ENCODE measurements at places on chromosomes 5 and 9. TPM values are rescaled to one million over a fixed set of nuclear protein-coding genes. Genes with fewer than 3 reads are reported as not detected.

DNA sequence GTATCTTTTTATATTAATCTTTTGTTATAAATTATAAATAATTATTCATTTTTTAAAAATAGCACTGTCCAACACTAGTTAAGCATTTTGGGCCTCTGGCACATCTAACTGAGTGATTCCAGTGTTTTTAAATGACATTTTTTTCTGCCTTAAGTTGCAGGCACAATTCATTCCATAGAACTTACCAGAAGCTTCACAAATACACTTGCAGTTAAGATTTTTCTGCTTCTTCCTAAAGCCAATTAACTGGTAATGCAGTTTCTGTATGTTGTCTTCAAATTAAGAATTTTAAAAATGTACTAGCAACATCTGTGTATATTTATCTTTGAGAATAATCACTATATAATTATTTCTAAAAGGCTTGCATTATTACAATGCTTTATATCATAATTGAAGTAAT is 11.2 kb upstream of the NFIB start:
- no peak for DNase-seq

GRCh38 chr5:31990701-31991110 is 183.4 kb downstream of the GOLPH3 start:
- no peak for DNase-seq

GRCh38 chr9:14652729-14653377 is 40.4 kb downstream of the ZDHHC21 start:
- no peak for DNase-seq

LMAN2 gene
- total RNA-seq: 60.0 TPM

TRMT10B gene
- 4.5 TPM for total RNA-seq

DNA sequence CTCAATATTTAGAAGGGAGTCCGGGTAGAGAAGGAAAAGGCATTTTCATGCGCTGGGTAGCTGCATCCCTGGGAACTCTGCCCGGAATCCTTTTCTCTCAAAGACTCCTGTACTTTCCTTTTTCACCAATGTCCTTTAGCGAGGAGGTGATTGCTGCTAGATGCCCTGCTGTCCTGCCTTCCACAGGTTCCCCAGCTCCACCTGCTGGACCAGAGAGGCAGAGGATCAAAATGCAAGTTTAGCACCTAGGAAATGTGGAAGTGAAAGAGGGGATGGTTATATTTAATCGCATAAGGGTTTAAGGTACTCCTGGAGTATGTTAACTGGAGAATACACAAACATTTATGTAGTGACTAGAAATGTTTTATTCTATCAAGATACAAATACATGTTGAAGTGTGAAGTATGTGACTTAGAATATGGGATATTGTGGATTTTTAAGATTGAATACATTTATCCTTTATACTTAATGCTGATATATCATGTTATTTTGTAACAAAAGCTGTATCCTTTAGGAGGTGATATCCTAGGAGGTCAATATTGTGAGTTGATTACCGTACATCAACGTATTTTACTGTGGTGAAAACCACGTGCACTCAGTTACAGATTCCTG is 145.7 kb downstream of the ARHGAP26 start:
- DNase-seq: no peak

GLDC gene
- total RNA-seq: not detected

DNA sequence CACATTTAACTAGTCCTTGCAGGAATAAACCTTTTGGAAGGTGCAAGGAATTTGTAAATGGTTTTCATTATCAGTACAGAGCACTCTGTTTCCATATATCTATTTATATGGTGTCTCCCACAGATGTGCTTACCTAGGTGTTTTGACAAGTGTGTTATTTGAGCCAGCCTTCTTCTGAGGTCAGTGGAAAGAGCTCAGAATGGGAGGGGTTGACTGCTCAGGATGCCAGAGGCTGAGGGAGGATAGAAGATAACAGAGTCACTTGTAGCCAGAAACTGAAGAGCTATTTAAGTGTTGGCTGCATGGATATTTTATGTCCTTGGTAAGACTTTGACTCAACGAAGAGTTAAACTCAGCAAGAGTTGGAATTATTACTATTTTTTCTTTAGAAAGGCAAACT is 5.0 kb downstream of the CMYA5 start:
- DNase-seq: no peak

PGM5 gene
- total RNA-seq: 190 TPM

- no peak for DNase-seq
These were observed 5.9 kb downstream of the ATPSCKMT start for GRCh38 chr5:10243660-10244240.

IFNK gene
- not detected for total RNA-seq

DNA sequence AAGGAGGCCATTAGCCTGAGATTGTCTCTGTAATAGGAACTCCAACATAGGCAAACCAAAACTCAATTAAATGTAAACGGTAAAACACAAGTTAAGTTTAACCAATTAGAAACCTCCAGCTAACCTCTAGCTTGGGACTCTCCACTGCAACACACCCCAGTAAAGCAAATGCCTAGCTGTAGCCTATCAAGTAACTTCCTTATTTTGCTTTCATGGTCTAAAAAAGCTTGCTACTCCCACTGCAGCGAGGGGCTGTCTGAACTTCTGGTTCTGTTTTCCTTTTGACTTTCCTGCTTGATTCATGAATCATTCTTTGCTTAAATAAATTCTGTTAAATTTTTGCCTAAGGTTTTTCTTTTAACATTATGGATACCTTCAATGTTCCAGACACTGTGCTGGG is 24.4 kb upstream of the C5orf46 start:
- no peak for DNase-seq

DNA sequence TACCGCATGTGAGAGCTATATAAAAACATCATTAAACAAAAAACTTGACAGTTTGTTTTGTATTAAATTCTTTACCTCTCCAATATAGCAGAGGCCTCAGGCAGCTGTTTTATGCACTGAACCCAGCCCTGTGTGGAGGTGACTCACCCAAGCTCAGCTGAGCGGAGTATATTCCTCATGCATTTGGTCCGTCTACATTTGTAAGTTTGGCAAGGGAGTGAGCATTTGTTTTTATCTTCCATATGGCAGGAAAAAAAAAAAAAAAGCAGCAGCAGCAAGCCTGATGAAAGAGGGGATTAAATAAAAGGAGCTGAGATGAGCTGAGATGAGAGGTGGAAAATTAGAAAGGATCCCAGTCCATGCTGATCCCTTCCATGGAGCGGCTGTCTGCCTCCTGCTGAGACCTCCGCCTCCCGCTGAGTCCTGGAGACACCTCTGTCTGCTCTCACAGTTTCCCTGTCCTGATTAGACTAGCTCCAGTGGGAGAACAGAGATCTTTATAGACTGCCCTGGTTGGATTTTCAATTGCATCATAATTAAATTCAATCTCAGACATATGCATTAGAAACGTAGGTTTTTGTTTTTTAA is 112.0 kb upstream of the CTNND2 start:
- no peak for DNase-seq

IL5 gene
- total RNA-seq: not detected

PSAT1 gene
- total RNA-seq: 0.77 TPM

BSPRY gene
- total RNA-seq: 0.25 TPM

DNA sequence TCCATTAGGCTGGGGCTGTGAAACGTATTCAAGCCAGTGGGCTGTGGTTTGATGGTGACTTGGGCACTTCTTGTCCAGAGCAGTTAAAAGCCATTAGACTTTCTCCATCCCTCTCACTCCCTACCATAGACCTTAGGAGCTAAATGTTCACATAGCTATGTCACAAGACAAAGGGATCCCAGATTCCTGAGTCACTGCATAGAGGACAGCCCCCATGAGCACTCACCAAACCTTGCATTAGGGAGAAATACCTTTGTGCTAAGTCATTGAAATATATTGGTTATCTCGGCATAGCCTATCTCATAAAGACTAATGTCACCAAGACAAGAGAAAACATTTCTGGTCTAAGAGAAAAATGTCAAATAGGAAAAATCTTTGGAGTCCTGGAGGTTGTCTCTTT is 104.3 kb downstream of the TRPM6 start:
- DNase-seq: no peak

TMEM215 gene
- total RNA-seq: not detected

GRCh38 chr5:170528976-170529375 is 25.2 kb downstream of the KCNIP1 start:
- no peak for DNase-seq

DNA sequence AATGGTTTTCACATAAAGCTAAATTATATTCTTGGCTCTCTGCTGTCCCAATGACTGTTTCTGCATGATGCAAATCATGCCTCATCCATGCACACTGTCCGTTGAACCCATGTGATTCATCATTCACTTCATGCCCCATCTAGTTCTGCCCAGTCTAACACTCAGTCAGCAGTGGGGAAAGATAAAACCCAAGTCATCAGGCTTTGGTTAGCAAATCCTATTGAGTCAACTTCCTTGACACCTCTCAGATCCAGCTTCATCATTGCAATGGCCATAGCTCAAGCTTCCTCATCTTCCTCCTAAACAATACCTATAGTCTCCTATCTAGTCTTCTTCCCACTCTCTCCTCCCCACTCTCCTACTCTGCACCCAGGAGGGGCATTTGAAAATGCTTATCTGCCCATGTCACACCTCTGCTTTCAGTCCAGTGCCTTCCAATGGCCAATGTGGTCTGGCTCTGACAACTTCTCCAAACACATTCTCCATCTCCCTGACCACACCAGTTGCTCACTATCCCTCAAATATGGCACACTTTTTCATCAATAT is 266.0 kb upstream of the TRIM32 start:
- no peak for DNase-seq

- DNase-seq: no peak
These were observed 20.7 kb downstream of the OSMR start for GRCh38 chr5:38866362-38867031.

DNA sequence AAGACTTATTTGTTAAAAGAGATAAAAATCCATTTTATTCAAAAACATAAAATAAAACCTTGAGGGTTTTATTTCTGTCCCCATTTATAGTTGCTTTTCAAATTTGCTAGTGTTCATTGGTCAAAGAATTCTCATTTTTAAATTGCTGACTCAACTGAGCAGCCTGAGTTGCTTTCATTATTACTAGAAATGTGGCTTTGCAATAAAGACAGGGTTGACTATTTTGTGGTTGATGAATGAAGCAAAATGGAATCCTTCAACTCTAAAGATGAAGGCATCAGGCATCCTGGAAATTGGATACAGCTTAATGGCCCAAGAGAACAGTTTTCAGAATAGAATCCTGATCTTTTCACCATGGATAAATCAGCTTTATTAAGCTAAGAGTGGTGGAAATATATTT is 23.9 kb upstream of the PPP3R2 start:
- DNase-seq: no peak

DNA sequence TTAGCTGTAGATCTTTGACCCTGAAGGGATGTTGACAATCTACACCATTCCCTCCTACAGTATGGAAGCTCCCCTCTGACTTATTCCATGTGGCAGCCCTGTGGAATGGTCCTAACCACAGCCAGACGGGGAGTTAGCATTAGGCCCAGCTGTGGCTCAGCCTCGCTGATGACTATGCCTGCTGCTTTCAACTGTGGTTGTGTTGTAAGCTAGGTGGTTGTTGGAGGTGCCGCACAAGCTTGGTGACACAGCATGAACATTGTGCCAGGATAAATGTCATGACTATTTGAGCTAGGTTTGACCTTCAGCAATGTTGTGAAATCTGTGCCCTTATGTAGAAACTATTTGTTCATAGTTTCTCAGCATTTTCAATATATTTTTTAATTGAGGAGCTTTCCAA is 40.6 kb downstream of the SGCD start:
- no peak for DNase-seq

DNA sequence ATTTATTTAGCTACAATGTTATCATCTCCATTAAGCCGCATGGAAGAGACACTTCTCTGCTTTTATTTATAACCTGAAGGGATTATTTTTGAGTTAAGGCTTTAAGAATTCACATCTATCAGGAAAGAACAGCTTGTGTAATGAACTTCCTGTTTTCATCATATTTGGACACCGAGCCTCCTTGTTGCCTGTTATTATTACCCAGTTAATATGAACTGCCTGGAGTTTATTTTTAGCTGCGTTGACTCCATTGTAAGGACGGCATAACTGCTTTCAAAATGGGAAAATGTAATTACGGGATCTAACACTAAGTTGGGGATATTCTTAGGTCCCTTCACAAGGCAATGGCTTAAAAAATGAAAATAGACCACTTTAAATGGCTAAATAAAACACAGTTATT is 89.0 kb upstream of the NR4A3 start:
- DNase-seq: no peak

- no peak for DNase-seq
These were observed 338.2 kb upstream of the ITGA1 start for GRCh38 chr5:52449516-52449915.

PKD2L2 gene
- 0.16 TPM for total RNA-seq

- no peak for DNase-seq
These were observed 280.6 kb upstream of the EFNA5 start for GRCh38 chr5:107951309-107951708.

FOXD1 gene
- 0.19 TPM for total RNA-seq
